Stimulated activated CD4-positive, alpha-beta T cell treated with anti-CD3 and anti-CD28 coated beads, Interleukin-15, amount 100 ng/mL, for 1 hour (primary cell): ENCODE measurements at places on chromosomes 3 and 15.

DNA sequence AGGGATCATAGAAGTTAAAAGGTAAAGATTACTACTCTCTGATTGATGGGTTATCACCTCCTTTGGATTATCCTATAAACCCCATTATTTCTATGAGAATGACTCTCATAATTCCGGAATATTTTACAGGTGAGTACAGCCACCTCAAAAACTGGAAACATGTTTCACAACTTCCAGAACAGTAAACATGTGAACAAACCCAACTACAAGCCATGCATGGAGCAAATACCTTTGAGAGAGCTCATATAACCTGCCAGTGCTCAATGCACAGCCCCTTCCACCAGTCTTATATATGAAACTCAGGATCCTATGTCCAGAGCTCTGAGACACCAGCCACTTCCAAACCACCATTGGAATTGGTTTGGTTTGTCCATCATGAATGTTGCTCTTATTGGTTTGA, 208.0 kb downstream of the MECOM start:
- DNase-seq: no peak

DNA sequence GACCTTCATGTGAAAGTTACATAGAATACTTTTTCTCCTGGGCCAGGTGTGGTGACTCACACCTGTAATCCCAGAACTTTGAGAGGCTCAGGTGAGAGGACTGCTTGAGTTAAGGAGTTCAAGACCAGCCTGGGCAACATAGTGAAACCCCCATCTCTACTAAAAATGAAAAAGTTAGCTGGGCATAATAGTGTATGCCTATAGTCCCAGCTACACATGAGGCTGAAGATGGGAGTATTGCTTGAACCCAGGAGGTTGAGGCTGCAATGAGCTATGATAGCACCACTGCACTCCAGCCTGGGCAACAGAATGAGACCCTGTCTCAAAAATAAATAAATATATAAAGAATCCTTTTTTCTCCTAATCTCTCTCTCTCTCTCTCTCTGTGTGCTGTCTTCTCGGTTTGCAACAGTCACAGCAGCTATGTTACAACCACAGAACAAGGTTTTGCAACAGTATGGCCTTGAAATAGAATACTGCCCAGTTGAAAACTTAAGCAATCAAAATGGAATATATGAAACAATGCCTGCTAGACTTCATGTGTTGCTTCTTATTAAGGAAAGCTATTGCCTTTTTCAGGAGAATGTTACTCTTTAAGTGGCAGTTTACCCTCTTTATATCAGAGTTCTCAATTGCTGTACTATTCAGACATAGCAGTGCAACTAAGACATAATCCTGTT, 12.3 kb upstream of the DENND4A start:
- DNase-seq: no peak

DNA sequence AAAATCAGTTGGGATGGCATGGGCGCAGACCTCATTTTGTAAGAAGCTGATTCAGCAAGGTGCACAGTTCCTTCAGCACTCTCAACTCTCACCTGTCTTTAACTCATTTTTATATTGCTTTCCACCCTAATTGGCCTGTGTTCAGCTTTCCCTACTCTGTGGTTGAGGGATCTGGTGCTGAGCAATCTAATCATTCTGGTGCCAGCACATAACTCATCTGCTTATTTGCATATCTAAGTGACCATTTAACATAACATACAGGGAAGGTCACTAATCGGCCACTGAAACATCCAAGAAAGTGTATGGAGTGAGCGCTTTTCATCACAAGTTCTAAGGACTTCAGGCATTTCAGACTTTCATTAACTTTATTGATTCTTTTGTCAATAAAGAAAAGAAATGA, 303.4 kb upstream of the ROPN1 start:
- no peak for DNase-seq

DNA sequence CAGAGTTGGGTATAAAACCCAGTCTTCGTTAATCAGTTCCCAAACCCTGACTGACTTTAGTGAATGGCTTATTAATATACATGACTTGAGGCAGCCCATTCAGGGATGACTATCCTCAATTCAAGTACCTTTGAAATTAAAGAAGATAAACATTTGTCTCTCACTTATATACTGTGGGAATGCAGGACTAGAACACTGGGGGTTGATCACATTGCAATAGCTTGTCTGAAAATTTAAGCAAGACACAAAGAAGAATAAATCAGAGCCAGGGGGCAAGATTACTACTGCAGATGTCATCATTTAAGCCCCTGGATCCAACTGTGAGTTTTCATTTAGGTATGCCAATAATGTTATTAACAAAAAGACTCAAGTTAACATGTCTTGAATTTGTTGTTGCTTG, 647.7 kb downstream of the ZPLD1 start:
- no peak for DNase-seq

- no peak for DNase-seq
These were observed 779.1 kb downstream of the MECOM start for GRCh38 chr3:168884353-168884903.

GRCh38 chr3:142165194-142165593, 15.8 kb upstream of the TFDP2 start:
- no peak for DNase-seq

DNA sequence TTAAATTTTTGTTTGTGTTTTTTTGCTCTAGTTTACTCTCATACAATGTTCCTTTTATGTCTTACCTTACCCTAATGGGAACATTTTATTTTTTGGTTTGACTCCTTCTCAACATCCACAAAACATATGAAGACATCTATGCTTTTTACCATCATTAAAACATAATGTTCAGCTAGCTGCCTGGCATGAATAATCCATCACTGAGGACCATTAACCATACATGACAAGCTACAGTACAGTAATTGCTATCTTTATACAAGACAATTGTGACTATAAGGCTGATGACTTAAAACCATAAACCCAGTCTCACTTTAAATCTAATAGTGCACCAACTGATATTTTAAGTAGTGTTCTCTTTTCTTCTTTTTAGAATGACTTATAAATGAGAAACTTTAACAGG, 13.7 kb downstream of the SERPINI1 start:
- no peak for DNase-seq

- no peak for DNase-seq
These were observed 785 bp upstream of the IQCF5 start for GRCh38 chr3:51876186-51876585.

GRCh38 chr3:4827767-4828166, 151.5 kb upstream of the BHLHE40 start:
- DNase-seq: no peak
